Stimulated activated CD8-positive, alpha-beta memory T cell treated with anti-CD3 and anti-CD28 coated beads, Interleukin-4, amount 100 ng/mL, for 1 hour (primary cell): ENCODE measurements at places on chromosomes 2 and 18.

GRCh38 chr2:222903234-222904220 is 42.7 kb downstream of the ACSL3 start:
- DNase-seq: no peak

- DNase-seq: no peak
These were observed 138.2 kb upstream of the OSR1 start for GRCh38 chr2:19496646-19497045.

DNA sequence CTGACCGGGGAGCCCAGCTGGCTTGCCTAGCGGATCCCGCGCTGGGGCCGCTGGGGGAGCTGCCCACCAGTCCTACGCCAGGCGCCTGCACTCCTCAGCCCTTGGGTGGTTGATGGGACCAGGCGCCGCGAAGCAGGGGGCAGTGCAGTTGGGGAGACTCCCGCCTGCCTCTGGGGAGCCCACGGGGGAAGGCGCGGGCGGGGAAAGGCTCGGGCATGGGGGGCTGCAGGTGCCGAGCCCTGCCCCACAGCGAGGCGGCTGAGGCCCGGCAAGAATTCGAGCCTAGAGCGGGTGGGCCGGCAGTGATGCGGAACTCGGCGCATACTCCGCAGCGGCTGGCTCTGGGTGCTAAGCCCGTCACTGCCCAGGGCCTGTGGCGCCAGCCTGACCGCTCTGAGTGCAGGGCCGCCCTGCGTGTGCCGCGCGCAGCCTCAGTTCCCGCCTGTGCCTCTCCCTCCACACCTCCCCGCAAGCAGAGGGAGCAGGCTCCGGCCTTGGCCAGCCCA is 249.1 kb upstream of the TEKT4 start:
- no peak for DNase-seq

DNA sequence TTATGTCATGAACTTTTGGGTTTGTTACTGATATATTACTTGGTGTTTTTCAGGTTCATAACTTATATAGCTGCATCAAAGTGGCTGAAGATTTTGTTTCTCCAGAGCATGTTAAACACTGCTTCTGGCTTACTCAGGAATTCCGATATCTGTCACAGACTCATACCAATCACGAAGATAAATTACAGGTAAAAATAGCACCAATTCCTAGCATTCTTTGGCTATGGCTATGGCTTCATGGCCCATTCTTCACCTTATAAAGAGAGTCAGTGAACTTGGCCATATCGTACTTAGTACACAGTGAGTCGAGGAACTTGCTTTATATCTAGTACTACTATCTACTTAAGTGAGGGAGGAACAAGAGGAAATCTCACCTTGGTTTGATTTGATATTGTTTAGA is 49.9 kb downstream of the KDM3A start:
- DNase-seq: no peak

DNA sequence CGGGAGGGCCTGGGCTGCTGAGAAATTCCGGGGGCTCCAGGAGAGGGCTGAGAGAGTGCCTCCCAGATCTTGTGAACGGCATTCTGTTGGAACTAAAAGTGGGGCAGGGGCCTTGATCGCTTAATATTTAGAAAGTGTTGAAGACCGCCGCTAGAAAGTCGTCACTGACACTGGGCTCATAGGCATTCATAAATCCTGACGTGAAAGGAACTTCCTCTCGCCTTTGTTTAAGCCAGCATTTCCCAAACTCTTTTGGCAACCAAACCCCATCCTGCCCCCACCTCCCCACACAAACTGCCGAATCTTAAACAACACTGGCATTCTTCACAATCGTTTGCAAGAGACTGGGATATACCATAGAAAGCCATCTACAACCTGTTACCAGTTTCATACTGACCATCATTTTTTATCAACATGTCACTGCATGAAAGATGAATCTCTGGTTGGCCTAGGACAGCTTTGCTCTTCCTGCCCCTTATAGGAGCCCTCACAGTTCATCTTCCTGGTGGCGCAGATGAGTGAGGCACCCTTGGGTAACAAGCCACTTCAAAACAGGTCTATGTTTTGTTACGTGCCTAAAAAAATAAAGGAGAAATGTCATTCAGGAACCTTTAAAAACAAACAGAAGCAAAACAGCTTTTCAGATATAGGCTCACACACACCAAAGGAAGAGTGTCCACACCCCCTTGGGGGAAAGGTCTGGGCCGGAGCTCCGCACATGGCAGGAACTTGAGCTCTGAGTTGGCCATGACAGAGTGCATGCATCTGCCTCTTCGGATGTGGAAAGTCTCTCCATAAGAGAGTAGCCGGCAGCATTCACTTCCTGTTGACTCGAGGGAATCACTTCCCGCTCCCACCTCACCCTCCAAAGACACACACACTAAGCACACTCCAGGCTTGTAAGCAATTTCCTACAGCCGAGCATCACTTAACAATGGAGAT is 13.0 kb downstream of the MTERF4 start:
- DNase-seq: no peak

- no peak for DNase-seq
These were observed 214.1 kb downstream of the AGPS start for GRCh38 chr2:177606636-177607035.

DNA sequence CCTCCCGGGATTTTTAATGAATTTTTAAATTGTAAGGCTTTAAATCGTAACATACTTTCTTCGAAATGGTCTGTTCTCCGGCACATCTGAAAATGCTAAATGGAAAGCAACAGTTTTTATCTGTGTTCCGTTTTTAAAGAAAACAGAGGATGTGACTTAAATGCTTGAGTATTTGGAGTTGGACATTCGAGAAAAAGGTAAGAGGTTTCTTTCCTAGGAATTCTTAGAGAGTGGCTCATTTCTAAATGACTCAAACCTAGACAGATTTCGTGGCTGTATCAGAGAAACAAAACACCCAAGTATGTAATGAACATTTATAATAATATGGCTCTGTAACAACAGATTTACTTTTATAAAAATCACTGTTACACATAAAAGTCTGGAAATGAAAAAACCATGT is 177.6 kb upstream of the CCDC68 start:
- DNase-seq: no peak

- no peak for DNase-seq
These were observed 43.7 kb upstream of the FOSL2 start for GRCh38 chr2:28348921-28349320.

DNA sequence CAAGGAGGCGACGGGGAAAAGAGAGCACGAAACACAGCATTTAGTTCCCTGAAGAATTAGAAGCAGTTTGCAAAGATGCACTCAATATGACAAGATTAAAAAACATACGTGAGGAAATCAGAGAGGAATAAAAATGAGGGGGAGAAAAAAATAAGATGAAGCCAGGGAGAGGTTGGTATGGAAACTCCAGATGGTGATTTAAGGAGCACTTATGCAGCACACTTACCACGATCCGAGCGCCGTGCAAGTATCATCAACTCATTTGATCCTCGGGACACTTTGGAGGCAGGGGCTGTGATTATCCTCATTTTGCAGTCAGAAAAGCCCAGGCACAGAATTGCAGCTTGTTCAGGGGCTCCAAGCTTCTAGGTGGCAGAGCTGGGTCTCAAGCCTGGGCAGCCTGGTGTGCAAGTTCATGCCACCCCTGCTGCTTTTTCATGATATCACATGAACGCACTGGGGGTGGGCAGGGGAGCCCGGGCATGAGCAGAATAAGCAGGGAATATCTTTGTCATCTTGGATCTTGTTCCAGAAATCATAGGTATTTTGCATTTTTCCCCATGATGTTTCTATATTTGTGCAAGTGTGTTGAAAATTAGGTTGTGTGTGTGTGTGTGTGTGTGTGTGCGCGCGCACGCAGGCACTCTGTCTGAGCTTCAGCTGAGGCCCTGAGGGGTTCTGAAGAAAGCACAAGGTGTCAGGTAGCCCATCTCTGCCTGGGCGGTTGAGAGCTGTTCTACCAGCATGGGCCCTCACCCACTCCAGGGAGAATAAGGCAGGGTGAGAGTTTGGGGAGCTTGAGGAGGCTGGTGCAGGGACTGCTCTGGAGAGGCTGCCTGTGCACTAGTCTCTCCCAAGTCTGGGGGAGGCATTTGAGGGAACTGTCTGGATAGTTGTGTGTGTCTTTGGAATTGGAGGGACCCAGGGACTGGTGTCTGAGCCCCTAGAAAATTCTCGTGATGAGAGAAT is 25.0 kb upstream of the PDIA6 start:
- DNase-seq: no peak

GRCh38 chr2:30135541-30135940 is 11.3 kb upstream of the YPEL5 start:
- no peak for DNase-seq

DNA sequence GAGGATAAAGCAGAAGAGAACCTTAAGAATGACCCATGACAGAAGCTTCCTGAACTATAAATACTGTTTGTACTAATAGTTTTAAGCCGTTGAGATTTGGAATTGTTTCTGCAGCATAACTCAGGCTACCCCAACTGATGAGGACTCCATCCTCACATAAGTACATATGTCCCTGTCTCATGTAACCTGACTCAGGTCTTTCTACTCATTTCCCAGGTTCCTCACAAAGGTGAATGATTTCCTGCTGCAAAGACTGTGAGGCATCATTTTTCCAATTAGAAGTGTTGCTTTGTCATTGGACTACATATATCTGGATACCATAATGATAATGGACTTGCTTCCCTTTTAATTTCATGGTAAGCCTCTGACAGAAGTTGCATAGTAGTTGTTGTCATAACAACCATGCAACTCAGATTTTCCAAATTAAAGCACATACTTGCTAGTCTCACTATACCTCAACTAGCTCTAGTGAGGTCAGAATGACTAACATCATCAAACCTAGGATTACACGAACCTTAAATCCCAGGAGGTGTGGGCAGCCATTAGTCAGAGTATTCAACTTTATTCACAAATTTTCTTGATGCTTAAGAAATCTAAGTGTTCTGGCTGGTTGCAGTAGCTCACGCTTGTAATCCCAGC is 38.0 kb upstream of the NEDD4L start:
- no peak for DNase-seq

DNA sequence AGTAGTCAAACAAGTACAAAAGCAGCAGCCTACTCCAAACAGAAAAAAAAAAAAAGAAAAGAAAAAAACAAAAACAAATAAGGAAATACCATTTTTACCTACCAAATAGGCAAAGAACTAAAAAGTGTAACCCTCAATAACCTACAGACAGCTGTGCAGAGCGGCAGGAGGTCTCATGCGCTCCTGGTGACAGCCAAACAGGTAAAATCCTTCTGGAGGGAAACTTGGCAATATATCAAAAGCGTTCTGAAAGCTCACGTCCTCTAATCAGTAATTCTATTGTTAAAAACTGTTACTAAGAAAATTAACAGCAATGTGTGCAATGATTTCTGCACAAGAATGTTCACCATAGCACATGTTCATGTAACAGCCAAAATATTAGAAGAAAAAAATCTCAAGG is 105.6 kb downstream of the AFF3 start:
- DNase-seq: no peak

GRCh38 chr2:44545005-44545404 is 183.3 kb downstream of the CAMKMT start:
- no peak for DNase-seq

DNA sequence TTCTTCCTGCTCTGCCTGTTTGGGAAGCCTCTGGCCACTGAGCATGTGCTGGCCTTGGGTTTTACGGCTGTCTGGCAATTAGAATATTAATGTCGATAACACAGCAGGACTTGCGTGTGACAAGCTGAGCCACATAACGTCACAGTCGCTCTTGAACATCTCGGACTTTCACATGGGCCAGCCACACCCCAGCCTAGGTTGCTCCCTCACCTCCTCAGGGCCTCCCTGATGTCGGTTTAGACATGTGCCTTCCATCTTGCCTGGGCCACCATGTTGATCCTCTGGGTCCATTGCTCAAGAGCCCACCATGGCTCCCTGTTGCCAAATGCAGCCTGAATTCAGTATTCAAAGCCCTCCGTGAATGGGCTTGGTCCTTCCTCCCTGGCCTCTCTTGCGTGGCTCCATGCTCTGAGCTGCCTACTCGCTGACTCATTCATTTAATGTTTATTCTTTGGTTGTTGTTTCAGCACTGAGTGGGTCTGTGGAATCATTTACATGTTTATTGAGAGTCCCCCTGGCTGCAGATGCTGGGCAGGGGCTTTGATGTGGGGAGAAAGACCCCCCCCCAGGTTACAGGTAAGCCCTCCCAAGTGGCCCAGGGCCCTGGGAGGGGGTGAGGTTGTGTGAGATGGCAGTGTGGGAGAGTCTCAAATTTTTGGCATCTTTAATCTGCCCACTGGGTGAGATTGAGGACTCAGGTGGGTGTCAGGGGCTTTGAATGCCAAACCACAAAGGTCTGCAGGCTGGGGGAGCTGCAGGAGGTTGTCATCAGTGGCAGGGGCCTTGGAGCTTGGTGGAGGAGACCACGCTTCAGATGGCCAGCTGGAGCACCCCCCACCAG is 62.0 kb downstream of the ODC1 start:
- DNase-seq: no peak

- DNase-seq: no peak
These were observed 98.7 kb downstream of the COPS8 start for GRCh38 chr2:237184192-237184918.

GRCh38 chr2:68846091-68846490 is 25.1 kb downstream of the BMP10 start:
- no peak for DNase-seq

- DNase-seq: no peak
These were observed 346.1 kb upstream of the KYNU start for GRCh38 chr2:142531377-142531776.

GRCh38 chr18:8747440-8747937 is 42.1 kb downstream of the MTCL1 start:
- no peak for DNase-seq

GRCh38 chr2:201432621-201433393 is 18.5 kb downstream of the TRAK2 start:
- DNase-seq: no peak

DNA sequence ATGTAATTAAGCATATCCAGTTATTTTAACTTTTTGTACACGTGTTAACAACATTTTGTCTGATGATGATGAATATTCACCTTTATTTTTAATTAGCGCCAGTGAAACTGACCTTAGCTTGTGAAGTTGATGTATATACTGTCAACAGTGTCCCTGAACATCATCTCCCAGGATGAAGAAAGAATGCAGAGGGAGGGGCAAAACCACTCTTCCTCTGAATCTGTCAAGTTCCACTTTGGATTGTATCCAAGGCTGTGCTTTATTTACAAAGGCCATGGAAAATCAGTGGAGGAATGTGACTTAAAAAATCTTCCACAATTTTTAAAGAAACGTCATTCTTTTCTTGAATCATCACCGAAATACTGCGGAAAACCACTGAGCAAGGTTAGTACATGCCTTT is 4.5 kb upstream of the RMDN2 start:
- DNase-seq: no peak
